ENCODE measurements at places on chromosomes 3 and 15.

- no peak for DNase-seq
These were observed 101.5 kb downstream of the RBMS3 start for GRCh38 chr3:29382409-29382808.

DNA sequence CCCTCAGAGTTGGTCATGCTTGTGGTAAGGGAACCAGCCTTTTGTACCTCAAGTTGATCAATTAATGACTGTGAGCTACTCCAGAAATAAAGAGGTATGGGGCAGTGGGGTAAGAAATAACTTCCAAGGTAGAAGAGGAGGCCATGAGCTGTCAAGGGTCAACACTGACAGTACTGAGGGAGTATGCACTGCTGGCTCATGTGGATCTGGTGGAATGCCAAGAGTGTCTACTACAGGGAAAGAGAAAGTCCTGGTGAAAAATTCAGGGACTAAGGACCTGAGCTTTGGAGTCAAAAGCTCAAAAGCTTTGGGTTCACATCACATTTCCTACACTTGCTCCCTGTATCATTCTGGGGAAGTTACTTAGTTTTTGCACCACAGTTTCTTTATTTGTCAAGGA is 154.9 kb downstream of the SEMA6D start:
- DNase-seq = no peak

- DNase-seq = no peak
These were observed 569.7 kb upstream of the MDFIC2 start for GRCh38 chr3:70882104-70882503.

DNA sequence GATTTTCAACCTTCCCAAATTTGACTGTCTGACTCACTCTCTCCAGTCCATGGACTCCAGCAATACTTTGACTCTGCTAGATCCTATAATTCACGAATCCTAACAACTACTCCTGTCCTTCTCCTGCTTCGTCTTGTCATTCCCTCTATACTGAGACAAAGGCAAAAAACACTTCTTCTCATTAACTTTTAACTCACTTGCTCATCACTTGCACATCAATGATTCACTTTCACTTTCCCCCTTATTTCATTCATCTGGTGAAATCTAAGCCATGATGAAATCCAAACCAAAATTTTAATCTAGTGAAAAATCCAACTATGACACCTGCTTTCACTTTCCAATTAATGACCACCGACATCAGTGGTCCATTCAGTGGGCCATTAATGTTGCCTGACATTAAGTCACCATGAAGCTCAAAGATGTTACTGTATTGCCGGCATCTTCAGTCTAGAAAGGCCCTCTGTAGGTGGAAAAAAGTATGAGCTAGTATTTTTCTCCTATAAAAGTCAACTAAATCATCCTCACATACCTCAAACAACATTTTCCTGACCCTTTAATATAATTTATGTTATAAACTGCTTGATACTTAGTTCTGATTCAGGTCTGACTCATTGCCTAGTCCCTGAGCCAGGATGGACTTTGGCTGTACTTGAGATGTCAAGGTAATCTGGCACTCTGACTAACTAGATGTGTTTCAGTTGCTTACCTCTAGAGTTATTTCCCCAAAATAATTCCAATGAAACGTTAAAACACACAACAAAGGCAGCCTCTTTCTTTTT is 158.6 kb downstream of the CNTN6 start:
- DNase-seq = no peak

GRCh38 chr3:133944181-133944580 is 48.5 kb upstream of the RAB6B start:
- no peak for DNase-seq

DNA sequence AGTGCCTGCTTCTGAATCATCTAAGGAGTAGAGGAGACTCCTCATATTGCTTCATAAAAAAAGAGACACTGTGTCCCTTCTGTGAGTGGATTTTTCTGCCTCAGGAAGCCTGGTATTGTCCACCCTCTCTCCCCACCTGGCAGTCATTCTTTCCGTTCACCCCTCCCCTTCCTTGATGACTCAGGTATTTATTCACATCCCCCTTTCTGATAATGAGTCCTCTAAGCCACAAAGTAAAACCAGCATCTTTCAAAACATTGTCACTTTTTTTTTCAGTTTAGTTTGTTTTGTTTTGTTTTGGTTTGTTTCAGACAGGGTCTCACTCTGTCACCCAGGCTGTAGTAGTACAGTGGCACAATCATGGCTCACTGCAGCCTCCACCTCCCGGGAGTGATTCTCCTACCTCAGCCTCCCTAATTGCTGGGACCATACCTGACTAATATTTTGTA is 65.2 kb upstream of the UBE2E1 start:
- DNase-seq = no peak

DNA sequence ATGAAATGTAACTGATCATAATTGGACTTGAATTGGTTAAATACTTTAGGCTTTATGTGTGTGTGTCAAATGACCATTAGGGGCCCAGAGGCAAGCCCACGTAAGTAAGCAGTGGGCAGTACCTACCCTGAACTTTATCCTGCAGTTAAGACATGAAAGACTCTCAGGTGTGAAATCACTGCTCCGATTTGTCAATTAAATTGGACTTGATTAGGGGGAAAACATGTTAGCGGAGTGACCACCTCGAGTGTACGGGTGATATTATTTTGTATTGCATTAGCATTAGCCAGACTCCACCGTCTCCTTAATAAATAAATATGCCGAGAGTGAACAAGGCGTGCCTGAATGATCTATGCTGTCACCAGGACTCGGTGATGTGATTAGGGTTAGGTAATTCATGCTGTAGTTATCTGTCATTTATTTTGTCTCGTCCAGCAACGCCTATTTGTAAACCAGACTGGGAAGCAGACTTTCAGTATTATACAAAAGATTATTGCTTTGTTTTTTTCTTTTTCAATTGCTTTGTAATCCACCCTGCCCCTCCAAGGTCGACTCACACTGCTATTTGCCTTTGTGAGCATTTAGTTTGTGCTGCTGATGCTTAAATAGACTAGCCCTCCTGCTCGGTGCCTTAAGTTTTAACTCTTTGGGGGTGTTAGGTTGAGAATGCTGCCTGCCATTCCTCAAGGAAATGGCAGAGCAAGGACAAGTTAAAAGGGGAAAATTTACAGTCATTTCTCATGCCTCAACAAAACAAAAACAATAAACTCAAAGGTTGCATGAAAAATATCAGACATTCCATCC is 1.8 kb downstream of the RBMS3 start:
- DNase-seq = no peak

GRCh38 chr3:197434830-197435229 is 120.9 kb downstream of the BDH1 start:
- no peak for DNase-seq

GRCh38 chr3:161630794-161631193 is 134.2 kb downstream of the OTOL1 start:
- DNase-seq = no peak

DNA sequence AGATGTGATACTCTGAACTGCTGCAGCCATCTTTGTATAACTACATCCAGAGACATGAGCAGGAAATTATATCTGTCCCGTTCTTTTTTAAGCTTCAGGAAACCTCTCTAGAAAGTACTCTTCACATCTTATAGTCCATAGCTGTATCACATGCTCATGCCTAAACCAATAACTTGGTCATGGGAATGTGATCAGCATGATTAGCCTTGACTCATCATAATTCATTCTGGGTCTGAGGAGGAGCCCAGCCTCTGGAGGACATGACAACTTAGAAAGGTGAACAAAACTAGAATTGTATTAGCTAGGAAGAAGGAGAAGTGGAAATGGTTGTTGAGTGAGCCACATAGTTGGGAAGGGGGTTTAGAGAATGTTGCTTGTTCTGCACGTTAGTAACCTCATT is 12.9 kb downstream of the PPM1L start:
- no peak for DNase-seq

DNA sequence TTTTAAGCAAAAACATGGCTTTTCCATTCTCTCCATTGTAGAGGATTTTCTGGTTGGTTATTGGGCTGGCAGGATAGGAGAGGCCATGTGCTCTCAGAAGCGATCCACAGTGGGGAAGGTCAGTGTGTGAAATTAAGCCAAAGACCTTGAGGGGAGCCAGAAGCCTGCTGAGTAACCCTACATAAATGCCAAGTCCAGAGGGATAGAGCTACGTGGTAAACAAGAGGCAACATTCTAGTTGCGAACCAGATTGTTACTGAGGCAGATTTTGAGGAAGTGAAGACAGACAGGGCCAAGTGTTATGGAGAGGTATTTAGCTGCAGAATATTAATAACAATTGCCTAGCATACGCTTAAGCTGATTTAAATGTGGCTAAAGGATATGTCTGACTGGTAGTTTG is 592.8 kb upstream of the GBE1 start:
- no peak for DNase-seq

- DNase-seq = no peak
These were observed 84.2 kb upstream of the GOLGA6L4 start for GRCh38 chr15:84151205-84151931.

- DNase-seq = no peak
These were observed 96.5 kb upstream of the MYO5C start for GRCh38 chr15:52392008-52392687.

DNA sequence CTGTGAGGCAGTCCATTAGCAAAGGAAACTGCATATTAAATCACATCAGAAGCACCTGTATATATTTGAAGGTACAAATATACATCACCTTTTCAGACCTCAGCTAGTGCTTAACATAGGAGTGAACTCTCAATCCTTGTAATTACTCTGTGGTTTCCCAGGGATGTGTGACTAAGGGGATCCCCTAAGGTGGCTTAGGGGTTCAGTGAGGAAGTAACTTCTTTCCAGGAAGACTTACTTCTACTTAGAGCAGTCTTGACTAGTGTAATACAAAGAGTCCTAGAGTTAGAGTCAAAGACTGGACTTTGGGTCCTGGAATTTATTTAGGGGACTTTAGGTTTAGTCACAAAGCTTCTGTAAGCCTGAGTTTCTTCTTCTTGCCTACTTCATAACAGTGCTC is 8.7 kb upstream of the SUMF1 start:
- DNase-seq = no peak

DNA sequence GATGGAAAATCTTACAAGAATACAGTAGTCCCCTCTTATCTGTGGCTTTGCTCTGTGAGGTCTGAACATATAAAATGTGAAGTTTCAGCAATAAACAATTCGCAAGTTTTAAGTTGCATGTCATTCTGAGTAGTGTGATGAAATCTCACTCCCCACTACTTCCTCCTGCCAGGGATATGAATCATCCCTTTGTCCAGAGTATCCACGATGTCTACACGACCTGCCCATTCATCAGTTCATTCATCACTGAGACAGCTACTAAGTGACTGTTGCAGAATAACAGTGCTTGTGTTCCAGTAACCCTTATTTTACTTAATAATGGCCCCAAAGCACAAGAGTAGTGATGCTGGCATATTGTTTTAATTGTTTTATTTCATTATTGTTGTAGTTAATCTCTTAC is 489.2 kb upstream of the UBE2E2 start:
- DNase-seq = no peak

GRCh38 chr3:172869784-172870518 is 119.4 kb downstream of the ECT2 start:
- DNase-seq = no peak

- no peak for DNase-seq
These were observed 15.0 kb upstream of the CACNA2D2 start for GRCh38 chr3:50518436-50518835.

DNA sequence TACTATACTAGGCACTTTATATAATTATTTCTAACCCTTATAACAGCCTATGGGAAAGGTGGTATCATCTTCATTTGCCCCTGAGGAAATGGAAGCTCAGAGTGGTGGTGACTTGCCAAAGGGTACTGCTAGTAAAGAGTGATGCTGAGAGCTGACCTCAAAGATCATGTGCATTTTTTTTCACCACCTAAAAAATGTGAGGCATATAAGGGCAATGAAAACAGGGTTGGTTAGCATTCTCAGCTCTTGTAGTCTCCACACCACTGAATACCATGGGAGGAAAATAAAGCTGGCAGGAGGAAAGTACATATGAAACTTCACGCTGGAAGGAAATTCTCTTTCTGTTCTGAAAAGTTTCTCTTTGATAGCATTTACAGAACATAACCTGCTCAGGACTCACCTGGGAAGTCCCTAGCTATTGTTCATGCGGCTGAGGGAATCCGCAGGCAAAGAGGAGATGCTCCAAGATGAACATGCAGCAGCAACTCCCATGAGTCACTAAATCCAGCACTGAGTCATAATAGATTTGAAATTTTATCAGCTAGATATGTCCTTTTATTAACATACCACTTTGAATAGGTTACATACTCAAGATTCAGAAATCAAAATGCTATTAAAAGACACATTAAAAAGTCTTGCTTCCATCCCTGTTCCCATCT is 17.3 kb downstream of the FAIM start:
- no peak for DNase-seq

DNA sequence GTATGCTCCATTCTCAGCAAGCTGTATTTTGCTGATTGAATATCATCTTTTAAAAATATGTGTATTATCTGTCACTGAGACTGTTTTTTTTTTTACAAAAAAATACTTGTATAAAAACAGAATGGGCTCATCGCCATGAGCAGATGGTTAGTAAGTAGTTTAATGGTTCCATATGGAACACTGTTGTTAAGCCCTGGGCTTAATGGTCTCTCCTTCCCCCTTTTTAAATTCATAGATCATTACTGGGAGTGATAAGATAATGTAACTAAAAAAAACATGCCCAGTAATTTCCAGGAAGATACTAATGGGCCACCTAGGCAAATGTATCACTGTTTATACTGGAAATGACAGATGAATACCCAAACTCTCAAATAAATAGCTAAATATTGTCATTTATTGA is 95.3 kb upstream of the TPRG1 start:
- no peak for DNase-seq

DNA sequence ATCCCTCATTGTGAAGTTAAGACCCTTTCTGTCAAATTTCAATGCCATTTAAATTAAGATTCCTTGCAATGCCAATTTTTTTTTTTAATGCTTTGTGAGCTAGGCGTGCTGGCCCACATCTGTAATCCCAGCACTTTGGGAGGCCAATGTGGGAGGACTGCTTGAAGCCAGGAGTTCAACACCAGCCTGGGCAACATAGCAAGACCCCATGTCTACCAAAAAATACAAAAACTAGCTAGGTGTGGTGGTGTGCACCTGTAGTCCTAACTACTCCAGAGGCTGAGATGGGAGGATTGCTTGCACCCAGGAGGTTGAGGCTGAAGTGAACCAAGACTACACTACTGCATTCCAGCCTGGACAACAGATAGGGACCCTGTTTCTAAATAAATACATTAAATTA is 5.6 kb upstream of the SH3BP5 start:
- DNase-seq = no peak

DNA sequence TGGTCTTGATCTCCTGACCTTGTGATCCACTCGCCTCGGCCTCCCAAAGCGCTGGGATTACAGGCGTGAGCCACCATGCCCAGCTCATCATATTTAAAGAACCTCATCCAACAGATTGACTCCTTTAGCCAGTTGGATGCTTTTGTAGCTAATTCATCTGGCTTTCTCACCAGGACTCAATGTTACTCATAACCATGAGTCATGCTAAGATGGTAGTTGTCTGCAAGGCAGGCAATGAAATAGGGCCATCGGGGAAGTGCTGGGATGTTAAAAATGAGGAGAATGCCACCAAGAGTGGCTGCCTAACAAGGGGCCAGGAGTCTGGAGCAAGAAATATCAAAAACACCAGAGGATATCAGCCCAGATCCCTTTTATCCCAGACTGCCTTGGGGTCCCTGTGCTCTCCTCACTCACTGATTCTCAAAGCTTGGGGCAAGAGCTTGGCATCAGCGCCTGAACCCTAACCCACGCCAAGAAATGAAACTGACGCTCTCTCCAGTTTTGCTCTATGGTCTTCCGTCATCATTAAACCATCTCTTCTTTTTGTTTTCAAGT is 7.4 kb upstream of the PCOLCE2 start:
- no peak for DNase-seq

Measured in mesothelial cell of epicardium (in vitro differentiated cells).